ENCODE measurements at places on chromosomes 7 and 10.

GRCh38 chr7:151704960-151705635, 171.8 kb downstream of the PRKAG2 start:
- no peak for DNase-seq

DNA sequence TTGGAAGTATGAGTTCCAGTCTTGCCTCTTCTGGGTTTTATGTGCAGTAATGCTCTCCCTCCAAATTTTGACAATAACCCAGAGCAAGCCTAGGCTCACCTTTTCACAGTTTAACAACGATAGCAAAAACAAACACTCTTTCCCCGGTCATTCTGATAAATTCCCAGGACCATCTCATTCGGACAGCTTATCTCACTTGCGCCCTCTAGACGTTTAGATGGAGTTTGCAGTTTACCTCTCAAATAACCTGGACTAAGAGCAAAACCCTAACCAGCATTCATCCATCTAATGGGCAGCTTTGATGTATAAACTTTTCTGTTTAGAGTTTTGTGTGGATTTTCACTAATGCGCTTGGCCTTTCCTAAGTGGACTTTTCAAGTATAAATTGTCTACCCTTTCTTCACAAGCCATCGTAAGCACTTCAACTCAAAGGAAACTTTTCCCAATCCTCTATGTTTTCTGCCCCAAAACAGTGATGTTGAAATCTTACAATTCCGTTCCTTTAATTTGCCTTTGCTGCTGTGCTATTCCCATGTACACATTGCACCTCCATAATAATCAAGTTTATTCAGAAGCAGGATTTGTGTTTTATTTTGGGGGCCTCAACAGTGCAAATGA, 114.9 kb downstream of the HDAC9 start:
- DNase-seq: no peak

DNA sequence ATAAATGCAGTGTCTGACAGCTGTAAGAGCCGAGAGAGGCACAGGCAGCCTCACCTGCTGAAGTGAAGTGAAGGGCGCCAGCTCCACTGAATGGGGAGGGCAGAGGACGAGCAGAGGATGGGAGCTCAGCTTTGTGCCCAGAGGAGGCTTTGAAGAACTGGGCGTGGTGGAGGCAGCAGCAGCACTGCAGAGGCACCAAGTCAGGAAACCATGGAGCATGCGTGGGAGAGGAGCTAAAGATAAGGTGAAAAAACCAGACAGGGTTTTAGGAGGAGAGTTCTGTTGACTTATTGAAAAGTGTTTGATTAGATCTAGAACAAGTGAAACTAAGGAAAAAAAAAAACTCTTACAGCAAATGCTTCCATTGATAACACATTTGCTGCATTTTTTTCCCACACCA, 216.4 kb downstream of the CXCL12 start:
- no peak for DNase-seq

DNA sequence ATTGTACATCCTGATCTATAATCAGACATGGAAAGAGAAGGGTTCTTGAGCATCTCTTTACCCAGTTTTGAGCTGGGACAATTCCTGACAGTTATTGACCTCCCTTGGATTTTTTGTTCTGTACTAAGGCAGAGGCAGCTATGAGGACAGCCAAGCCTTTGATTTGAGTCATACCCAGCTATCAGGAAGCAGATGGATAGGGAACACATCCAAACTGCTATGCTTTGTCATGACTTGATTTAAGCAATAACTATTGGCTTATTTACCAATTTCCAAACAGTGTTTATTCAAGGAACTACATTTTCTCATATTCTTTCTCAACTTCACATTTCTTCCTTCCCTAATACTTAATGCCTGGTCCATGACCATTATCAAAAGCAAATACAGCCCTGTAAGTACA, 396.4 kb upstream of the STEAP1 start:
- DNase-seq: no peak

DNA sequence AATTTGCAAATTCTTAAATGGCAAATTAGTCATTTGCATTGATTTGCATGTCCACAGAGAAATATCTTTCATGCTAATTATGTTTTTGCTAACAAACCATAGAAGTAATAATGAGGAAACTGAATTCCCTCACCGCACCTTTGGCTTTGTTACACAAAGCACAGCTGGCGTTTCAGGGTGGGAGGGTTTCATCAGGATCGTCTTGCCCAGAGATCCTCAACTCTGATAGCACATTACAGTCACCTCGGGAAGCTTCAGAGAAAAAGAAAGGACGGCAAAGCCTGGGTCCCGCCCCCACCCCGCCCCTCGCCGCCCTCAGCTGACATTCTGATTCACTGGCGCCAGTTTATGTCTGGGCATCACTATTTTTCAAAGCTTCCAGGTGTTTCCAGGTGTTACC, 119.4 kb downstream of the PTPRN2 start:
- DNase-seq: no peak

DNA sequence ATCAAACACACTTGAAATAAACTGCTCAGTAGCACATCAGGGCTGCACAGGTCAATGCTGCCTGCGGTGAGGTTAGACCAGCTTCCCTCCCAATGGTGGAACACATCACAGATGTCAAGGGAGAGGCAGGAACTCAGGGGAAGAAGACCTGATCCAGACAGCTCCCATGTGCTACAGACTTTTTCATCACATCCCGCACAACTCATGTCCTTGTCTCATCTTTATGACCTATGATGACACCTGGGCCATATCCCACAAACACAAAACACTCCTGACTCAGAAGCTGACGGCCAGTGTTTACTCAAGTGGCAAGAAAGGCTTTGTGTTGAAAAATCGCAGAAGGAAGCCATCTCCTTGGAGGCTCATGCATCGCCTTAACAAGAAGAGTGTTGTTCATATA, 91.6 kb downstream of the HTR5A start:
- no peak for DNase-seq

GRCh38 chr7:12369756-12370155, 33.9 kb downstream of the VWDE start:
- DNase-seq: no peak
